ENCODE measurements at places on chromosomes 2 and 18. TPM values are rescaled to one million over a fixed set of nuclear protein-coding genes. Genes with fewer than 3 reads are reported as not detected.

SOX11 gene
- not detected for total RNA-seq

ESPNL gene
- total RNA-seq, result not detected

LYG2 gene
- not detected for total RNA-seq

SALL3 gene
- not detected for total RNA-seq

SPR gene
- not detected for total RNA-seq

SNRNP27 gene
- total RNA-seq, result 47.9 TPM

SLC9A2 gene
- not detected for total RNA-seq

EPAS1 gene
- 18.5 TPM for total RNA-seq

POTEJ gene
- total RNA-seq, result not detected

HSBP1L1 gene
- 19.0 TPM for total RNA-seq

FBXO15 gene
- total RNA-seq, result 1.0 TPM

HDAC4 gene
- total RNA-seq, result 28.3 TPM

WDR43 gene
- total RNA-seq, result 90.0 TPM

GALNT3 gene
- total RNA-seq, result 4.5 TPM

CDK15 gene
- total RNA-seq, result not detected

PSTPIP2 gene
- total RNA-seq, result 6.4 TPM

SERTAD2 gene
- 48.8 TPM for total RNA-seq

TBR1 gene
- total RNA-seq, result 0.06 TPM

SLC4A3 gene
- not detected for total RNA-seq

CROCC2 gene
- not detected for total RNA-seq

REG3A gene
- total RNA-seq, result not detected

ELOA2 gene
- not detected for total RNA-seq

KLHL29 gene
- 0.81 TPM for total RNA-seq

NMUR1 gene
- 0.50 TPM for total RNA-seq

CHRND gene
- total RNA-seq, result not detected

CTNNA2 gene
- not detected for total RNA-seq

EVA1A gene
- not detected for total RNA-seq

NTSR2 gene
- not detected for total RNA-seq

ZSWIM2 gene
- not detected for total RNA-seq

TNFRSF11A gene
- total RNA-seq, result 0.28 TPM

DOK6 gene
- total RNA-seq, result not detected

ZC3H6 gene
- total RNA-seq, result 13.7 TPM
